ENCODE measurements at places on chromosomes 12 and 14.

DNA sequence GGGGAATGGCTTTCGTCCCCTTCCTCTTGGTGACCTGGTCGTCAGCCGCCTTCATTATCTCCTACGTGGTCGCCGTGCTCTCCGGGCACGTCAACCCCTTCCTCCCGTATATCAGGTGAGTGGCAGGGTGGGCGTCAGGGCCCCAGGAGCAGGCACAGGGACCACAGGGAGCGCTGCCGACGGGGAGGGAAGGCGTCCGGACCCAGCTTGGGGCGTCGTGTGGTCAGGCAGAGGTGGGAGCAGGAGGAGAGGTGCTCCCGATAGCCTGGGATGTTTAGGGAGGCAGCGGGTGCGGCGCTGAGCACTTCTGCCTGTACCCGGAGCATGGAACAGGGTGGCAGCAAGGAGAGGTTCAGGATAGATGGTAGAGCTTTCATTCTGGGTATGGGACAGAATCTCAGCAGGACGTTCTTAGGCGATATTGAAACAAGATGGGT is 444 bp downstream of the DRAM1 start:
- DNase-seq, result no peak

DNA sequence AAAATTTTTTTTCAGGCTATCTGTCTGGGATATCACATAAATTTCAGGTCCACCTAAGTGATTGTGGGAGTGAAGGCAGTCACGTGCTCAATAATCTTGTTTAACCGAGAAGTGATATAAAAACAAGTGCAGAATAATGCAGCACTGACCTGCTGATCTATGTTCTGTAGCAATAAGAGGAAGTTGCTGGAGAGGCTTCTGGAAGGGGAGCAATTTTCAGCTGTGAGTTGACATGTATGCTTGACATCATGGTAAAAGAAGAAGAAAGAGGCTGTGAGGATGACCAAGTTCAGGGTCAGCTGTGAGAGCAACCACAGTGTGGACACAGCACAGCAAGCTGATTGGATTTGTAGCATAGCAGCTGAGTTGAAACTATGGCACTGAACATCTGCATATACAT is 172.0 kb upstream of the PELI2 start:
- no peak for DNase-seq

- DNase-seq, result no peak
Measured at GRCh38 chr12:75964150-75964549, 67.4 kb downstream of the PHLDA1 start.

GRCh38 chr12:64531665-64532334 is 78.5 kb upstream of the RASSF3 start:
- DNase-seq, result no peak

Data from HFFc6 (cell line).